ENCODE measurements at places on chromosomes 5 and 9.

GRCh38 chr9:92534674-92535073, 1.1 kb downstream of the ECM2 start:
- DNase-seq = no peak

DNA sequence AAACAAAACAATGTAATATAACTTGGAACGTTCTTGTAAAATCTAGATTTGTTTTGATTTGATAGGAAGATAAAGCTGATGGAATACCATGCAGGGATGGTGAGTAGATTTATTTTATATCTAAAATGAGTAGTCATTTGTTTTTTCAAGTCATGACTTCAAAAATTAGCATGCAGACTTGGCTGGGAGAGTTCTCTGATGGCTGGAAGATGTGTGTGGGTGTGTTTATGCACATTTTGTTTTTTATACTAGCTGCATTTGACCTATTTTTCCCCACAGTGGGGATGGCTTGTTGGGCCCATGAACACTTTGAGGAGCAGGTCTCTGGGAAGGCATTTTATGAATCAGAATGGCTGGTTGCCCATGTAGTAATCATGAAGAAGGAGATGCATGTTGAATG, 109.2 kb downstream of the MTRR start:
- DNase-seq = no peak

DNA sequence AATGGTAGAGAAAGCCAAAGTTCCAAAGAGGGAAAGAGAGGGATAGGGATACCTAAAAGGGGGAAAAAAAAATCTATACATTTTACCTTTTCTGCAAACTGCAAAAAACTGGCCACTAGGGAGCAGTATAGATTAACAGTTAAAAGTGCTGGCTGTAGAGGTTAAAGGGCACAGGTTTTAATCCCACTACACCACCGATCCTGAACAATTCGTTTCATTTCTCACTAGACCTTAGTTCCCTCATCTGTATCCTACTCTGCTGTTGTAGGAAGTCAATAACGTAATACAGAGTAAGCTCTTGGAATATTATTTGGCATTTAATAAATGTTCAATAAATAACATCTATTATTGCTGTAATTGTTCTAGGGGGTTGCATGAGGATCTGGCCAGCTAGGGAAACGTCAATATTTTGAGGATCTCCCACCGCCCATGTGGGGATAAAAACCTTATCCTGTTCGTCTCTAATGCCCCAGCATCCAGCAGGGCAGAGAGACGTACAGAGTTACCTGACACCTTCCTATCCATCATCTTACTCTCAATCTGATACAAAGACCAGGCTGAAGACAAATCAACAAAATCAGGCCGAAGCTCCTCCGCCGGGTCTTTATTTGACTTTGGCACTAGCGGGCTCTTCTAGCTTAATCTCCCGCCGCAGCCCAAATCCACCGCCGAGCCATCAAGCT, 757 bp downstream of the CDC26 start:
- DNase-seq = peak; percentile 46

GRCh38 chr5:68333649-68334552, 118.3 kb downstream of the PIK3R1 start:
- DNase-seq = peak; percentile 68

GRCh38 chr5:60463179-60463868, 236.6 kb downstream of the DEPDC1B start:
- no peak for DNase-seq

GRCh38 chr9:76646249-76646648, 118.0 kb upstream of the PCA3 start:
- no peak for DNase-seq

- no peak for DNase-seq
Measured at GRCh38 chr9:113658545-113658895, 195.0 kb downstream of the RGS3 start.

GRCh38 chr5:138336952-138337684, 948 bp upstream of the FAM53C start:
- peak; percentile 65 for DNase-seq

GRCh38 chr5:136081217-136081591, 51.4 kb upstream of the SMAD5 start:
- DNase-seq = no peak

- no peak for DNase-seq
Measured at GRCh38 chr5:83551821-83552220, 80.3 kb downstream of the VCAN start.

DNA sequence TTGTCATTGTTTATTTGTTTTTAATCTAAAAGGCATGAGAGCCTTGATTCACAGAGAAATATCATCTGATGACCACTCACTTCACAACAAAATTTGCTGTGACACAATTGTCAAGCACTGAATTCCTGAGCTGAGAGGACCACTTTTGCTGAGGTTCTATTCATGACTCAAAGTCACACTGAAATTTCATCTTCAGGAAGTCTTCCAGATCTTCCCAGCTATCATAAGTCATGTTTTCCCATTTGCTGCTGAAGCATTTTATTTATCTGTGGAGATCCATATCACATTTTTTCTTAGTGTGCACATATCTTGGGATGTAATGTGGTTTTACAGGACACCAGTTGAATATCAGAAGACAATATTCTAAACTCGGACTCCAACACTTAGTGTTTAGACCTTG, 255.1 kb upstream of the TRIM32 start:
- DNase-seq = no peak

DNA sequence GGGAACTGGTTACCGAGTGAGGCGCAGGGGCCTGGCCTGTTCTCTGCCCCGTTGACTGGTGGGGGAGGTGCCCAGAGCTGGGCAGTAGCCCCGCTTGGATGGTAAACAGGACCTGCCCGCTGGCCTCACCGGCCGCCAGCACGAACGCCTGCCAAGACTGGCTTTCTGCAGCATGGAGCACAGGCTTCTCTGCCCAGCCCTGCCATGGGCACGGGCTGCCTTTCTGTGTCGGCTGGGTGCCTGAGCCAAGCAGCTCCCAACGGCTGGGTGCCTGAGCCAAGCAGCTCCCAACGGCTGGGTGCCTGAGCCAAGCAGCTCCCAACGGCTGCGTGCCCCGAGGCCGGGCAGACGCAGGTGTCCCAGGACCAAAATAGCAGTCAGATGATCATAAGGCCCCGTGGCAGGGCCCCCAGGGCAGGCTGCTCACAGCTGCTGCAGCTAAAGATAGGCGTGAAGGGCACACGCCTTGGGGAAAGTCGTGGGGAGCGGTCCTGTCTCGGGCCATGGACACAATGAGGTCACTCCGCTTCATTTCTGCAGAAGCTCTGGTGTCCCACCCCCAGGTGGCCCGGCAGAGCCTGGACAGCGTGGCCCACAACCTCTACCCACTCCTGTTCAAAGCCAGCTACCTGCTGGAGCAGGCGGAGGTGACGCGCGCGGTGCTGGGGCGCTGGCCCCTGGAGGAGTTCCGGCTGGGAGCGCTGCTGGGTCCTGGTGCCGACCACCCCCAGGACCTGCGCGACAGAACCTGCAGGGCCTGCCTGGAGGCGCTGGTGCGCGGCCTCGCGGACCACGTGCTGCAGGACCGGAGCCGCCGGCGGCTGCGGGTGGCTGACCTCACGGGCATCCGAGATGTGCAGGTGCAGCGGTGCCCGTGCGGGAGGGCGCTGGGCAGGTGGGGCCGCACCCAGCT, at the start of gene LRRC14B:
Gene LRRC14B (plus strand): TSS at position 460 of the 913 bp plus-strand sequence. CDS start 44 bp downstream, at position 504.
- DNase-seq = no peak

DNA sequence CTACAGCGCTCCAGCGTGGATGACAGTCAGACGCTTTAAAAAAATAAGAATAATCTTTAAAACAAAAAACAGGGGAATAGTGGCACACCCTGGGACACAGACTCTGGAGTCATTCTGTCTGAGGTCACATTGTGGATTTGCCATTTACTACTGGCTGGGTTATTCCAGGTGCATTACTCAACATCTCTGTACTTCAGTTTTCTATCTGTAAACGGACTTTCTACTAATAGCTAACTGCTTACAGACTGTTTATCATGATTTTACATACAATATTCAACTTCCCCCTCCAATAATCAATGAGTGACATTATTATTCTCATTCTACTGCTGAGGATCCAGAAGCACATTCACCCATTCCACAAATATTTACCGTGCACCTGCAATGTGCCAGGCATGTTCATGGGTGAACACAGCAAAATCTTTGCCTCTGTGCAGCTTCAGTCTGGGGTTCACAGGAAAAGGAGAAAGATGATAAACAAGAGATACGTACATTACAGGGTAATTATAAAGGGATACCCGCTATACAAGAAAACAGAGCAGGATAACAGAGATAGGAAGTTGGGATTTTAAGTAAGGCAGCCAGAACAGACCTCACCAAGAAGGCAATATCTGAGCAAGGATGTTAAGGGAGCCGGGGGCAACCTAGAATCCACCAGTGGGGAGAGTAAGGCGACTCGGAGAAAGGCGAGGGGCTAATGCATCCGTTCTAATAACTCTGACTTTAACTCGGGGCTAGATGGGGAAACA, 984 bp upstream of the RAD23B start:
- DNase-seq = no peak

- no peak for DNase-seq
Measured at GRCh38 chr5:83444445-83444844, 27.1 kb upstream of the VCAN start.

DNA sequence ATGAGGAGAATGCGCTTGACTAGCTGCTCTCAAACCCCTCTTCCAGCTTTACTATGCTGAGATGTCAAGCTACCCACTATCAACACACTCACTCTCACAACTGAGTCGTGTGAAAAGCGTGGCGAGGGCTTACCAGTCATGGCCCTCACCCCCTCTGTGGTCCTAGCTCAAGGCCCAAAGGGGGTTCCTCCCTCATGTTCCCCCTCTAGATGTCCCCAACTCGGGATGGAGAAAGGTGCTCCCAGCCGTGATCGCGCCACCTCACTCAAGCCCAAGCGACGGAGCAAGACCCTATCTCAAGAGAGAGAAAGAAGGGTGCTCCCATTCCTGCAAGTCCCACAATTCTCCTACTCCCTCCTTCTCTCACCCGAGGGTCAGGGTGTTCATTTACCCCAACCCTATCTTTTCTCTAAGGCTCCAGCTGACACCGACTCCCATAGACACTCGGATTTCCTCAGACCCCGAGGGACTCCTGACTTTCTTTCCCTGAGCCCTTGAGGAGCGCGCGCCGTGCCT, 559 bp downstream of the SLC38A9 start:
- DNase-seq = no peak

GRCh38 chr5:102956599-102956998, 163.3 kb downstream of the GIN1 start:
- no peak for DNase-seq

- DNase-seq = no peak
Measured at GRCh38 chr9:85056203-85056572, 386.7 kb downstream of the NTRK2 start.

GRCh38 chr5:16701134-16702099, 84.6 kb upstream of the RETREG1 start:
- no peak for DNase-seq

DNA sequence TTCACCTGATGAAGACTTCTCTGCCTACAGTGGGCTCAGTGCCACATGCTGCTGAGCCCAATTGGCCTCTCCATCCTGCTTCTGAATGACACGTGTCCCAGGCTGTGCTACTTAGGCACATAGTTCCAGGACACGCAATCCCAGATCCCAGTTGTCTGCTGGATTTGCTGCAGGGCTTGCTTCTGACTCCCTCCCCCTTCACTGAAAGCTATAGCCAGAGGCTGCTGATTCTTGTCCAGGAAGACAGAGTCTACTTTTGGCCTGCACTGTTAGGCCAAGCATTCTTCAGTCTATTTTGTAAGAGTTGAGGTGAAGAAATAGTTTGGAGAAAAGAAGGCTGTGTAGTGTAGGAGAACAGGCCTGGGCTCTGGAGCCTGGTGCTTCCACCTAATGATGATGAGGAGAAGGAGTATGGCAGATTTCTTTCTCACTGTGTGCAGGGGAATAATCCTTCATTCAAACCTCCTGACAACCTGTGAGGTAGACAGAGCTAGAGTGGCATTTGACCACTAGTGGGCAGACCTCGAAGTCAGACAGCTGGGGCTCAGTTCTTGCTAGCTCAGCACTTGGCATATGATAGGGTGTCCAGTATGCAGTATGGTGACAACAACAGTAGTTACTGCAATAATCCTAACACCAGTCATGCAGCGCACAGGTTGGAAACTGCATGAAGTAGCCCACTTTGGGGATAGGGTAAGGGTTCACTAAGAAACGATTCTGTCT, 19.5 kb upstream of the ASPN start:
- peak; percentile 42 for DNase-seq

DNA sequence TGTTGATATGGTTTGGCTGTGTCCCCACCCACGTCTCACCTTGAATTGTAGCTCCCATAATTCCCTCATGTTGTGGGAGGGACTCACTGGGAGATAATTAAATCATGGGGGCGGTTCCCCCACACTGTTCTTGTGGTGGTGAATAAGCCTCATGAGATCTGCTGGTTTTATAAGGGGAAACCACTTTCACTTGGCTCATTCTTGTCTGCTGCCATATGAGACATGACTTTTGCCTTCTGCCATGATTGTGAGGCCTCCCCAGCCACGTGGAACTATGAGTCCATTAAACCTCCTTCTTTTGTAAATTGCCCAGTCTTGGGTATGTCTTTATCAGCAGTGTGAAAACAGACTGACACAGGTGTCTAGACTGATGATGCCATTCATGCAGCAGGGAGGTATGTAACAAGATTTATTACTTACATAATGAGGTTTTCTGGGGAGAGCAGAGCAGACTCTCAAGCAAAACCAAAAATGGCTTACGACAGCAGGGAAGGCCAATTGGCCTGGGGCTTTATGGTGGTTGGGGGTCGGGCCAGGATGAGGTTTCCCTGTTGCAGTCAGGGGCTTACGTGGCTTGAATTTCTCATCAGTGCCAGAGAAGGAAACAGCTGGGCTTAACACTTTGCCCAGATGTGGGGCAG, 9.5 kb upstream of the COMMD10 start:
- DNase-seq = no peak

DNA sequence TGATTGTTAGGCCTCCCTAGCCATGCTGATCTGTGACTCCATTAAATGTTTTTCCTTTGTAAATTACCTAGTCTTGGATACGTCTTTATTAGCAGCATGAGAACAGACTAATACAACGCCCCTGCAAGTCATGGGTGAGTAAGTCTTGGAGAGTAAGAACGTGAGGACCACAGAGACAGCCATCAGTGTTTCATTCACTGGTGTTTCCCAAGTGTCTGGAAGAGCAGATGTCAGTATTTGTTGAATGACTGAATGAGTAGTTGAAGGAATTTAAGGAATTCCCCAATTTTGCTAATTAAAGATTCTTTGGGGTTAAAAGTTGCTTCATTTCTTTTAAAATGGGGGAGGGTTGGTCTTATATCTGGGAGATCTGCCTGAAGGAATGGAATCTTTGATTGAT, 178.8 kb downstream of the TRIO start:
- DNase-seq = no peak

- DNase-seq = no peak
Measured at GRCh38 chr9:126061575-126061974, 265.1 kb upstream of the MVB12B start.

GRCh38 chr5:964821-965220, 43.8 kb upstream of the NKD2 start:
- no peak for DNase-seq

GRCh38 chr5:140012443-140012842, 30.7 kb downstream of the NRG2 start:
- DNase-seq = no peak

GRCh38 chr5:53590759-53591158, 30.3 kb downstream of the NDUFS4 start:
- DNase-seq = no peak
